ENCODE measurements at places on chromosomes 12 and 14. TPM values are rescaled to one million over a fixed set of nuclear protein-coding genes. Genes with fewer than 3 reads are reported as not detected.
A peak's percentile ranks its signal among the peaks of the same experiment; 100 is the strongest.

DNA sequence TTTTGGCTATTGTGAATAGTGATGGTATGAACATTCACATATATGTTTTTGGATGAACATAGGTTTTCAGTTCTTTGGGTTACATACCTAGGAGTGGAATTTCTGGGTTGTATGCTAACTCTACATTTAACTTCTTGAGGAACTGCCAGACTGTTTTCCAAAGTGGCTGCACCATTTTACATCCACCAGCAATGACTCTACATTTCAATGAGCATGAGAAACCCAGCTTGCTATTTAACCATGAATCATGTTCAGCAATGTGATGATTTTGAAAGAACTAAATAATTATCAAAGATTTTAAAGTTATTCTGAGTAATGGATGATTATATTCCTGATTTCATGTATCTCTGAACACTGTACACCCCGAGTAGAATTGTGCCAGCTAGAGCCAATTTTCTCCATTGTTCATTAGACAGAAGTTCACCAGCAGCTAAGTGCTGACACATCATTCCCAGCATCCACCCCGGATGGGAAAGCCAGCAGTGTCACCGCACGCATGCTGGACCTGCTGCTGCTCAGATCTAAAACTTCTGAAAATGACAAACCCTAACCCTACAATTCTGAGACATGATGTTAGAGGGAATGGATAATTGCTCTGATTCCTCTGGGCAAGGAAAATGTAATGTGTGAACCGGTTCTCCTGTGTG, 13.3 kb upstream of the ANAPC5 start:
- H3K27me3 ChIP-seq: no peaks in the 10 kb centered on the region
- H3K4me1 ChIP-seq: peaks cover 7% of the 10 kb centered on the region
- H3K27ac ChIP-seq: no peak overlapping the region
- DNase-seq: no peak

DNA sequence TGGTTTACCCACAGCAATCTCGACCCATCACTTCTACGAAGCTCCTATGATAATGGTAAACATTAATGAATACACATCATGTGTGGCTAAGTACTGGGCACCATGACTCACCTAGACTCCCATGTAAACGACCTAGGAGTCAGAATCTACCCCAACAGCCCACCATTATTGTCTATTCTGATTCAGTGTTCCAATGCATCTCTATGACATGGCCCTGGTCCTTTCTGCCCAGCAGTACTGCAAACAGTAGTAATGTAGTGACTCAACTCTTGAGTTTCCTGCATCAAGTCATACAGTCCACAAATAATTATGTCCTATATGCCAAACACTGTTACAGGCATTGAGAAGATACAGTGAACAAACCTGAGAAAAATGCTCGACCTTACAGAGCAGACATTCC, 14.6 kb downstream of the GTF2A1 start:
- H3K36me3 ChIP-seq: peaks cover 30% of the 10 kb centered on the region
- H3K4me3 ChIP-seq: no peak overlapping the region
- H3K27me3 ChIP-seq: no peaks in the 10 kb centered on the region
- H3K27ac ChIP-seq: peak overlapping the region; percentile 88
- peaks cover 55% of the 10 kb centered on the region for H3K4me1 ChIP-seq

GRCh38 chr12:12439636-12440035, 82.8 kb downstream of the BORCS5 start:
- H3K27ac ChIP-seq: no peak overlapping the region
- H3K4me1 ChIP-seq: peaks cover 26% of the 10 kb centered on the region
- H3K4me3 ChIP-seq: no peak overlapping the region
- no peaks in the 10 kb centered on the region for H3K27me3 ChIP-seq
- no peak for DNase-seq
- peaks cover 10% of the 10 kb centered on the region for H3K36me3 ChIP-seq

- H3K4me3 ChIP-seq: no peak overlapping the region
- no peak for DNase-seq
- H3K36me3 ChIP-seq: no peaks in the 10 kb centered on the region
- H3K4me1 ChIP-seq: no peaks in the 10 kb centered on the region
Observed at GRCh38 chr12:109673884-109674283, 39.7 kb upstream of the FAM222A start.

- H3K27ac ChIP-seq: no peak overlapping the region
- DNase-seq: no peak
- peaks cover 38% of the 10 kb centered on the region for H3K36me3 ChIP-seq
Observed at GRCh38 chr14:90659156-90659555, 157.1 kb downstream of the TTC7B start.

GRCh38 chr12:122849352-122850047, 14.2 kb downstream of the HIP1R start:
- DNase-seq: peak; percentile 57
- no peaks in the 10 kb centered on the region for H3K36me3 ChIP-seq
- H3K27me3 ChIP-seq: no peaks in the 10 kb centered on the region
- H3K4me3 ChIP-seq: no peak overlapping the region
- no peak overlapping the region for H3K27ac ChIP-seq

GRCh38 chr12:94507455-94507854, 47.8 kb upstream of the CEP83 start:
- no peak for DNase-seq
- H3K4me3 ChIP-seq: no peak overlapping the region
- H3K4me1 ChIP-seq: no peaks in the 10 kb centered on the region

DNA sequence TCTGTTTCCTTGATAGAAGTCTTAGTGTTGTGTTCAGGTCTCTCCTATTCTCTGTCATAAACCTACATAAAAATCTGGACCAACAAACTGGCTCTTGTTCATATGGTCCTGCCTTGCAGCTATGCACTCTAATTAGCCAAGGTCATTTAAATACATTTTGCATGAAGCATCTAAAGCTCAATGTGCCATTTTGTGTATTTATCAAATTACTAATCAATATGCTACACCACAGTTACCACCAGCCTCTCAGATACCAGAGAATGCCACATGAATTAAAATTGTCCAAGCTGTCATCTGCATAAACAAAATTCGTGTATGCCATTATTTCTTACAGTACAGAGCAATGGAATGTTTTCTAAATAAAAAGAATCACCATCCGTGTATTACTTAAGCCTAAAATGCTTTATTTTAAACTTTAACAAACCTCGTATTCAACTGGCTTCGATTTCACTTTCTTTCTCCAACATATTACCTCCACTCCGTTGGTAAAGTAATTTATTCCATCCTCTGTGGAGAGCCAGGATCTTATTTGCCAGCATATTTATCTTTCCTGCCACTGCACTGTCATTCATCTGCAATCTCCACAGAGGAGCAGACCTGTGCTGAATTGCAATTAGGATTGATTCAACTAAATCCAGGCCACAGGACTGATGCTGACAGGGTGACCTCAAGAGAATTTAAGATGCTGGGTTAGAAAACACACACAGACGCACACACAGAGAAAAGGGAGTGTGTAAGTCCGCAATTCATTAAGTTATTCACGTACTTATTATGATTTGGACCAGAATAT, 284.1 kb upstream of the FOXG1 start:
- H3K4me3 ChIP-seq: no peak overlapping the region
- no peaks in the 10 kb centered on the region for H3K27me3 ChIP-seq
- no peaks in the 10 kb centered on the region for H3K36me3 ChIP-seq
- no peaks in the 10 kb centered on the region for H3K4me1 ChIP-seq
- no peak overlapping the region for H3K27ac ChIP-seq
- DNase-seq: no peak

DNA sequence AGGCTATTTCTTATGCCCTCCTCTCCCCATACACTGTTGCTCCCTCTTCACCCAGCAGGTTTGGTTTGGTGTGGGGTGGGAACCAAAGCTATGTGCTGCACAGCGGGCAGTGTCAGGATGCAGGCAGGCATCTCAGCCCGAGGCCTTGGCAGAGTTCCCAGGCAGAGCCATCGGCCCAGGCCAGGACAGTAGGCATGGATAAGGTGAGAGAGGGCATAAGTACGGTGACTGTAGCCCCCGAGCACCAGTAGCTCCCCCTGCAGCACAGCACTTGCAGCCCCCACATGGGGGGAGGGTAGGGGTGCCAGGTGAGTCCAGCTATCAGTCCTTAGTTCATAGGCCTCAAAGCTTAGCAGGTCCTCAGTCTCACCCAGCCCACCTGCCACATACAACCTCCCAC, 7.2 kb downstream of the KLHL33 start:
- no peak overlapping the region for H3K27ac ChIP-seq
- H3K27me3 ChIP-seq: no peaks in the 10 kb centered on the region
- H3K36me3 ChIP-seq: no peaks in the 10 kb centered on the region

DNA sequence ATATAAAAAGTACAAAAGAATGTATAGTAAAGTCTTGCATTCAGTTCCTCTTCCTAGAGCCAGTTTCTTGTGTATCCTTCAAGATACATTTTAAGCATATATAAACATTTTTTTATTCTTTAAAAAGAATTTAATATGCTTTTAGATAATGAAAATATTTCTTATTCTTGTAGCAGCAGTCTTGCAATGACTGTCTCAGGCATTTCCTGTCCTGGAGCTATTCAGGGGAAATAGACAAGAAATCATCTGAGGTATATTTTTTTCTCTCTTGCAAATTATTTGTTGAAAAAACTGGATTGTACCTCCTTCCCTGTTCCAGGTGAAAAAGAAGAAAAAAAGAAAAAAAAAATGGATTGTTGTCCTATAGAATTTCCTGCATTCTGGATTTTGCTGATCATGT, 17.0 kb upstream of the ERBB3 start:
- no peak overlapping the region for H3K27ac ChIP-seq
- no peak for DNase-seq
- no peaks in the 10 kb centered on the region for H3K27me3 ChIP-seq
- H3K36me3 ChIP-seq: no peaks in the 10 kb centered on the region

DNA sequence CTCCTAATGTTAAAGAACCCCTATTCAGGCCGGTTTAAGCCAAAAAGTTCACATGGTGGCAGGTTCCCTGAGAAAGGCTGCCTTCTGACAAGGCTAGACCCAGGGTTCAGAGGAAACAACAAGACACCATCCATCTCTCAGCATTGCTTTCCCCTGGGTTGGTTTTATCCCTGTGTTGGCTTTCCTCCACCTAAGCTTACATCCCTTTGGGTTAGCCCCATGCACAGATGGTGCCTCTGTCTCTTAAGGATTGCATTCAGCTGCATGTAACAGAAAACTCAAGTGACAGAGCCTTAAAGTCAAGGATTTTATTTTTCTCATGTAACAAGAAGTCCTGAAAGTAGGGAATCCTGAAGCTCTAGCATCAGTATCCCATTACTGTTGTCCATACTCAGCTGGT, 42.8 kb upstream of the RIN3 start:
- no peaks in the 10 kb centered on the region for H3K36me3 ChIP-seq
- H3K27me3 ChIP-seq: no peaks in the 10 kb centered on the region
- H3K27ac ChIP-seq: no peak overlapping the region
- H3K4me3 ChIP-seq: no peak overlapping the region

GRCh38 chr12:124391340-124392261, 96.7 kb downstream of the RFLNA start:
- peak; percentile 75 for DNase-seq
- H3K4me1 ChIP-seq: peaks cover 62% of the 10 kb centered on the region
- no peak overlapping the region for H3K4me3 ChIP-seq
- no peaks in the 10 kb centered on the region for H3K27me3 ChIP-seq
- no peaks in the 10 kb centered on the region for H3K36me3 ChIP-seq

DNA sequence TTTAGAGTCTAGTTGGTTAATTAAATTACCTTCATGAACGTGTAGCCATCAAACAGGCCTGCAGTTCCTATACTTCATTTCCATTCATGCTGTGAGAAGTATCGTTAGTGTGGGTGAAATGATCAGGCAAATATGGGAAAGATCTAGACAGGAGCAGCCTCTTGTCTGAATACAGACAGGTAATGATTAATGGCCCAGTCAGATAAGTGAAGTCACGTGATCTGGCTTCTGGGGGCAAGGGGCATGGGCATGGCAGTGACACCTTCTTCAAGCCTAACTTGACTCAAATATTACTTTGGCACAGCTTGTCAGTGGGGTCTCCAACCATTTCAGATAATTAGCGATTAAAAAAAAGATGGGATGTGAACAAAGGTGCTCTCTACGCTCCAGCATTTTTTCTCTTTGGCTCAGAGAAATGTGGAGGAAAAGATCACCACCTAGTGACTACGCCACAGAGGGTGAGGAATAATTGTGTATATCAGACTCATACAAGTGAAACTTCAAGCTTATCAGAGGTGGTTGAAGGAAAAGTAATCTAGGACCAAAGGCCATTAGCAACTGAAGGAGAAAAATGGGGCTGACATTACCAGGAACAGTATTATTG, 17.8 kb downstream of the GUCY2C start:
- DNase-seq: no peak
- H3K27me3 ChIP-seq: no peaks in the 10 kb centered on the region
- no peaks in the 10 kb centered on the region for H3K36me3 ChIP-seq

DNA sequence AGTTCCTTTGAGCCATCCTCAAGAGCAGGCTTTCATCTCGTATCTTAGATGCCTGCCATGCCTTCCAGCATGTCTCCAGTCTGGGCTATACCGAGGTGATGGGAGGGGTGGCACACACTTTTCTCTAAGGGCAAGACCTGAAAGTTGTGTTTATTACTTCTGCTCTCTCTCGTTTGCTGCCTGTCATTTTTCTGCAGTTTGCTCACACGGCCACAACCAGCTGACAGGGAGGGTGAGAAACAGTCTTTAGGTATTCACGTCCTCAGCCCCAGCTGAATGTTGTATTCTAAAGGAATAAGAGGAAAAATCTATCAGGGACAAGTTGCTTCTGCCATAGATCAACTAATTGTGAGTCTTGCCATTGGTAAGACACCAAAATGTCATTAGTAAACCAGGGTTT, 88.0 kb downstream of the TMTC2 start:
- no peak for DNase-seq
- no peak overlapping the region for H3K27ac ChIP-seq
- H3K36me3 ChIP-seq: no peaks in the 10 kb centered on the region
- H3K4me1 ChIP-seq: no peaks in the 10 kb centered on the region
- H3K4me3 ChIP-seq: no peak overlapping the region
- no peaks in the 10 kb centered on the region for H3K27me3 ChIP-seq

DNA sequence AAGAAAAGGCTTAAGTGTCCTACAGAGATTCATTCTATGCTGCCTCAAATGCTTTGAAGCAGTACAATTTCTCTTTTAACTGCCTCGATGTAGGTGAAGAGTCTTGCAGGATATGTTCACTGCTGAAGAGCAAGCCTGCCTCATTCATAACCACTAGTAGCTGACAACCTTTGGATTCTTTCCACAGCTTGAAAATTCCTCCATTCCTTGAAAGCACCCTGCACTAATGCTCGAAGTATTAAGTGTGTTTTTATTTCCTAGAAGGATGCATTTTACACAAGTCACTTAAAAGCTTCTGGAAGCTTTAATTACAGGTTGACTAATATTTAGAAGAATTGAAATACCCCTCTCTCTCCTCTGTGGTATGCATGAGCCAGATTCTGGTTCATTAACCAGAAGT, 429.4 kb downstream of the DIO2 start:
- H3K27me3 ChIP-seq: no peaks in the 10 kb centered on the region
- H3K4me1 ChIP-seq: no peaks in the 10 kb centered on the region
- no peak overlapping the region for H3K4me3 ChIP-seq

LAG3 gene
- total RNA-seq: not detected

ASCL1 gene
- total RNA-seq: not detected

SLC2A14 gene
- total RNA-seq: 0.34 TPM

C1R gene
- 63.2 TPM for total RNA-seq

TSHR gene
- 0.08 TPM for total RNA-seq

STXBP6 gene
- total RNA-seq: 3.5 TPM

CIPC gene
- total RNA-seq: 83.8 TPM

PAX9 gene
- 0.28 TPM for total RNA-seq

MMP17 gene
- 1.4 TPM for total RNA-seq

DDN gene
- 485 TPM for total RNA-seq

TSPAN9 gene
- 14.9 TPM for total RNA-seq

OAS3 gene
- total RNA-seq: 2.9 TPM

POTEM gene
- total RNA-seq: not detected

Measured in psoas muscle (tissue), 8 donors.